ENCODE measurements at places on chromosomes 3 and 15.

DNA sequence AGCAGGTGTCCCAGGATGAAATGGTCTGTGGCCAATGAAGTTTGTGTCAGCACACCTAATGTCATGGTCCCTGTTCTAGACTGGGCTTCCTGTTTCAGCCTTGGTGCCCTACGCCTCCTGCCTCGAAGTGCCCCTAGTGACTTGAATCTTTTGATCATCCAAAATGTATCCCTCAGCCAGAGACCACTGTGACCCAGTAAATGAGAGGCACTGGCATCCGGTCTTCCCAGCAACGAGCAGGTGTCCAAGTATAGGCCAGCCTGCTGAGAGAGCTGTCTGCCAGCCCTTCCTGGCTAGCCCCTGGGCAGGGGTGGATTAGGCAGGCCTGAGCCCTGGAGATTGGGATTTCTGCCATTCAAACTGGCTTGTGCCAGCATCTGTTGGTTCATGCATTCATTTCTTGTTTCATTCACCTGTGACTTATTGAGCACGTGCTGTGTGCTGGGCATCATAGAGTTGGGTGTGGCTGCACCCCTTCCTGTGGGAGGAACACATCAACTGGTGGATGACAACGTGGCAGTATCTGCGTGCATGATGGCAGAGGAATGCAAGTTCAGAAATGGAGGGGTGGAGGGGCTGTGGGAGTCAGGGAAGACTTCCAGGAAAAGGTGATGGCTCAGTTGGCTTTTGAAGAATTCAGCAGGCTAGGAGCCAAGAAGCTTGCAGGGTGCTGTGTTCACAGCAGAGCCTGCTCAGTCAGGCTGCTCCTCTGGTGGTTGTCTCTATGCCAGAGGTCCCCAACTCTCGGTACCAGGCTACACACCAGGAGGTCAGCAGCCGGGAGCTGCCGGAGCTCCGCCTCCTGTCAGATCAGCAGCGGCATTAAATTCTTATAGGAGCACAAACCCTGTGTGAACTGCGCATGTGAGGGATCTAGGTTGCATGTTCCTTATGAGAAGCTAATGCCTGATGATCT is 21.6 kb downstream of the ESYT3 start:
- H3K36me3 ChIP-seq, result peaks cover 1% of the 10 kb centered on the region
- peaks cover 7% of the 10 kb centered on the region for H3K27me3 ChIP-seq
- H3K4me1 ChIP-seq, result peaks cover 8% of the 10 kb centered on the region
- H3K27ac ChIP-seq, result no peak overlapping the region
- no peak overlapping the region for H3K4me3 ChIP-seq
- DNase-seq, result no peak

GRCh38 chr3:129016356-129016719 is 15.2 kb downstream of the EFCC1 start:
- H3K27me3 ChIP-seq, result peaks cover 5% of the 10 kb centered on the region
- H3K4me3 ChIP-seq, result no peak overlapping the region
- DNase-seq, result no peak

- no peaks in the 10 kb centered on the region for H3K27me3 ChIP-seq
- DNase-seq, result no peak
- peak overlapping the region; percentile 41 for H3K27ac ChIP-seq
- H3K4me1 ChIP-seq, result peaks cover 30% of the 10 kb centered on the region
- H3K4me3 ChIP-seq, result no peak overlapping the region
Measured at GRCh38 chr15:22948056-22948455, 32.1 kb downstream of the CYFIP1 start.

DNA sequence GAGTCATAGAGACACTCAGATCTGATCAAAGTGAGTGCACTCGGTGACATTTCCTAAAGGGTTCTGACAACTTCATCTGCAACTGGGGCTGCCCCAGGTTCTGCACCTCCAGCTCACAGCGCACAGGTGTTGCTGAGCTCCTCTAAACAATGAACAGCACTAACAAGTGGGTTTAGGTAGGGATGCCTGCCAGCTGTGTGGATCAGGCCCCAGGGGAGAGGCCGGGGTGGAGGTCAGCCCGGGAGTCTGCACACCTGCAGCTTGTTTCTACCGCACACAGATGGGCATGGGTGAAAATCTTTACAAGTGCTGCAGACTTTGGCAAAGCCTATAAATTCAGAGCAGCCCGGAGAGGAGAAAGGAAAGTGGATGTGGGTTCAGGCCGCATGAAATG is 355 bp downstream of the FBXW12 start:
- no peaks in the 10 kb centered on the region for H3K36me3 ChIP-seq
- peaks cover 6% of the 10 kb centered on the region for H3K27me3 ChIP-seq
- H3K4me3 ChIP-seq, result no peak overlapping the region
- H3K27ac ChIP-seq, result no peak overlapping the region

DNA sequence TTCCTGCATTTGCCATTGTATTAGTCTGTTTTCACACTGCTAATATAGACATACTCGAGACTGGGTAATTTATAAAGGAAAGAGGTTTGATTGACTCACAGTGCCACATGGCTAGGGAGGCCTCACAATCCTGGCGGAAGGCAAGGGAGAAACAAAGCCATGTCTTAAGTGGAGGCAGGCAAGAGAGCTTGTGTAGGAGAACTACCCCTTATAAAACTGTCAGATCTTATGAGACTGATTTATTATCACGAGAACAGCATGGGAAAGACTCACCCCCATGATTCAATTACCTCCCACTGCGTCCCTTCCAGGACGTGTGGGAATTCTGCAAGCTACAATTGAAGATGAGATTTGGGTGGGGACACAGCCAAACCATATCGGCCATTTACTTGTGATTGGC is 27.8 kb downstream of the YEATS2 start:
- no peaks in the 10 kb centered on the region for H3K27me3 ChIP-seq
- no peak overlapping the region for H3K4me3 ChIP-seq
- no peak for DNase-seq

DNA sequence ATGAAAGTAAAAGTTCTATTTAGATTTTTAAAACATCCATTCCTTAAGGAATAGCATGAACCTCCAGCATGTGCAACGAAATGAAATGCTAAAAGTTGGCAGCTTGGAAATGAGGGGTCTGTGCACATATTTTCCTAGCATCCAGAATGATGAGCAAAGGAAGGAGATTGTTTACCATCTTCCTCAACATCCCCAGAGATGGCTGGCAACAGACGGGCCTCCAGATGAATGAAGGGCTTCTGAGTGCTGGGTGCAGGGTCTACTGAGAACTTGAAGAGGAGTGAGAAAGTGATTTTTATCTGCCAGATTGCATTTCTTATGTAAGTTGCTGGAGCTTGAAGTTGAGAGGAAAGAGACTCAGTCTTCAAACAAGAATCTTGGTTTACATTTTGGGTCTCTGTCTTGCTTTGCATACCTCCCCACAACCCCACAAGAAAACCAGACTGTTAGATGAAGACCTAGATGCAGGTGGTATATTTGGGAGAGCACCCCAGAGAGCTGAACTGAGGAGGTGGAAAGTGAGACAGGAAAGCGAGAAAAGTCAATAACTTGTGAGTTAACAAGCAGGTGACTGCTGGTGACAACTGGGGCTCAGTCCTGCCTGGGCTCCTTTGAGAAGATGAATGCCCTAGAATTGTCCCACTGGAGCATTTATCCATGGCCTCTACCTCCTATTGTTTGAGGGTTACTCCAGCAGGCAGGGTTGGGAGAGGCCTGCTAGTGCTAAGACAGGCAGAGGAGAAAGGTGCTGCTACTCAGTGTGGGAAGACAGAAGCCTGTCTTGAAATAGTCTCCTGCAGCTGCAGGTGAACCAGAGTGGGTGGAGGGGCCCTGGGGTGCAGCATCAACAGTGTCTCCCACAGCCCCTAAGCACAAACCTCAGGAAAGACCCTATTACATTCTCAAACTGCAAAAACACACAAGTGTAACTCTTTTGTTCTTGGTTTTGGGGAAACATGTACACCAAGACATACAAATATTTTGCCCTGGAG is 10.5 kb upstream of the CCK start:
- DNase-seq, result no peak
- peaks cover 37% of the 10 kb centered on the region for H3K27me3 ChIP-seq
- no peak overlapping the region for H3K4me3 ChIP-seq
- H3K36me3 ChIP-seq, result no peaks in the 10 kb centered on the region

- H3K4me3 ChIP-seq, result no peak overlapping the region
- no peaks in the 10 kb centered on the region for H3K36me3 ChIP-seq
Measured at GRCh38 chr15:93825682-93826081, 405.7 kb upstream of the MCTP2 start.

GRCh38 chr15:87493803-87494202 is 762.7 kb downstream of the NTRK3 start:
- DNase-seq, result no peak
- no peaks in the 10 kb centered on the region for H3K27me3 ChIP-seq
- H3K36me3 ChIP-seq, result no peaks in the 10 kb centered on the region
- no peaks in the 10 kb centered on the region for H3K4me1 ChIP-seq
- H3K4me3 ChIP-seq, result no peak overlapping the region

DNA sequence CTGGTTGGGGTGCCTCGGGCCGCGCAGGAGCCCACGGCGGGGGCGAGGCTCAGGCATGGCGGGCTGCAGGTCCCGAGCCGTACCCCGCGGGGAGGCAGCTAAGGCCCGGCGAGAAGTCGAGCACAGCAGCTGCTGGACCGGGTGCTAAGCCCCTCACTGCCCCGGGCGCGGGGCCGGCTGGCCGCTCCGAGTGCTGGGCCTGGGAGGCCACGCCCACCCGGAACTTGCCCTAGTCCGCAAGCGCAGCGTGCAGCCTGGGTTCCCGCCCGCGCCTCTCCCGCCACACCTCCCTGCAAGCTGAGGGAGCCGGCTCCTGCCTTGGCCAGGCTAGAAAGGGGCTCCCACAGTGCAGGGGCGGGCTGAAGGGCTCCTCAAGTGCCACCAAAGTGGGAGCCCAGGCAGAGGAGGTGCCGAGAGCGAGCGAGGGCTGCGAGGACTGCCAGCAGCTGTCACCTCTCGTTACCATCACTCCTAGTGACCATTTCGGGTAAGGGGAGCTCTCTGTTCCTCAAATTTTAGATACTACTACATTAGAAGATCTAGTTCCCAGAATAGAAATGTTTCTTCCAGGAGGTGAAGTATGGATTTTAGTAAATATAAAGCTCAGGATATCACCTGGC is 417.0 kb upstream of the AGTR1 start:
- no peaks in the 10 kb centered on the region for H3K36me3 ChIP-seq
- no peak overlapping the region for H3K27ac ChIP-seq
- no peaks in the 10 kb centered on the region for H3K4me1 ChIP-seq
- H3K27me3 ChIP-seq, result no peaks in the 10 kb centered on the region
- no peak overlapping the region for H3K4me3 ChIP-seq

DNA sequence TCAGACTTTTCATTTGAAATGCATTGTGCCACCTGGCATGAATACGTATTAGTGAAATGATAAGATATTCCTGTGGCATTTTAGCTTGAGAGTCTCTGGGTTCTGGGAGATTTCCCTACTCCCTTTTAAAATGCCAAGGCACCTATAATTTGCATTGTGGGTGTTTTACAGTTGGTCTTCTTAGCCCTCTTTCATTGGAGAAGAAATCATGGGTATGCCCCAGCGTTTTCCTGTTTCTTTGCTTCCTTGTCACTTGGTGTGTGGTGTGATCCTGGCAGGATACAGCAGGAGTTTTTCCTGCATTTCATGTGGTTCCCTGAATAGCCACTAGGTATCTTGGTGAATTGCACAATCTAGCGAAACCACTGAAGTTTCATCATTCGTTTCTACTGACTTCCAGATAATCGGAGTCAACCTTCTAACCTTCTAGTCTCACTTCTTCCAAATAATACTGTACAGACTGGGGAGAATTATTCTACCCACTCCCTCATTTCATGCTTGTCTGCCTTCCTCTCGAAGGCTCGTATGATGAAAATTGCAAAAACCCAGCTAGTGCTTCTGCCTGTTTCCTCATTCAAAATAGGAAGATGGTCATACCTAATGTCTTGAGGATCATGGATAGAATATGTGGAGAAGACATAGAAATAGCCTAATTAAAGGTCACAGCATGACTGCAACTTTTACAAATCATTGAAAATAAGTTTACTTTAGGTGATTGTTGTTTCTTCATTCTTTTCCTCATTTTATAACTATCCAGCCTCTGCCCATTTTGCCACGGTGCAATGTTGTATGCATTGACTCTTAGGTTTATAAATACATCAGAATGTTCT is 2.6 kb downstream of the BHLHE40 start:
- H3K27ac ChIP-seq, result peak overlapping the region; percentile 90
- peaks cover 32% of the 10 kb centered on the region for H3K36me3 ChIP-seq
- no peak for DNase-seq
- H3K4me1 ChIP-seq, result peaks cover 71% of the 10 kb centered on the region
- H3K27me3 ChIP-seq, result no peaks in the 10 kb centered on the region
- peak overlapping the region; percentile 98 for H3K4me3 ChIP-seq

- H3K4me3 ChIP-seq, result no peak overlapping the region
- no peaks in the 10 kb centered on the region for H3K27me3 ChIP-seq
- no peaks in the 10 kb centered on the region for H3K36me3 ChIP-seq
- DNase-seq, result no peak
- H3K4me1 ChIP-seq, result peaks cover 6% of the 10 kb centered on the region
Measured at GRCh38 chr3:89414270-89414669, 306.8 kb downstream of the EPHA3 start.

- peaks cover 4% of the 10 kb centered on the region for H3K36me3 ChIP-seq
- H3K27ac ChIP-seq, result no peak overlapping the region
- peaks cover 5% of the 10 kb centered on the region for H3K27me3 ChIP-seq
- H3K4me3 ChIP-seq, result no peak overlapping the region
Measured at GRCh38 chr3:36580716-36581115, 183.6 kb downstream of the DCLK3 start.

- no peak overlapping the region for H3K27ac ChIP-seq
- no peaks in the 10 kb centered on the region for H3K27me3 ChIP-seq
- H3K36me3 ChIP-seq, result peaks cover 13% of the 10 kb centered on the region
- peak; percentile 88 for DNase-seq
Measured at GRCh38 chr15:60511351-60512031, 32.5 kb upstream of the ICE2 start.

DNA sequence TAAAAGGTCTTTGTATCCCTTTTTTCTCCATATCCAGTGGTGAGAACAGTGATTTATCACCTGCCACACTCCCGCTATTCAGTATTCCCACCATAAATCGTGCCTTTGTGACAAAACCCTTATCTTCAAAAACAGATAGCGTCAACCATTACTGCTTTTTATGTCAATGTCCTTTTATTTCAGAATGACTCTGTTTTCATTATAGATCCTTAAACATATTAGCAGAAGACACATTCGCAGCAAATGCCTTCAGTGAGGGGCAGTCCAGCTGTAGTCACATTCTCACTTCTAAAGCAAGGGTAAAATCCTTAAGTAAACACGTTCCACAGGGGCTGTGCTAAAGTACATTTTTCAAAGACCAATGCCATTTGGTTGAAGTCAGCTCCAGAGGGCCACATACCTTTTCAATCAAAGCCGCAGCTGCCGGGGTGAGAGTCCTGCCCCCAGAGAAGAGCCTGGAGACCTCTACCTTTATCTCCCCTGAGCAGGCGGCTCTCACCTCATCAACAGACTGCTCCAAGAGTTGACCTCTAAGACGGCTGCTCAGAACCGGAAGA is 53.4 kb downstream of the PDZRN3 start:
- peak overlapping the region; percentile 20 for H3K4me3 ChIP-seq
- no peaks in the 10 kb centered on the region for H3K36me3 ChIP-seq
- no peak for DNase-seq

DNA sequence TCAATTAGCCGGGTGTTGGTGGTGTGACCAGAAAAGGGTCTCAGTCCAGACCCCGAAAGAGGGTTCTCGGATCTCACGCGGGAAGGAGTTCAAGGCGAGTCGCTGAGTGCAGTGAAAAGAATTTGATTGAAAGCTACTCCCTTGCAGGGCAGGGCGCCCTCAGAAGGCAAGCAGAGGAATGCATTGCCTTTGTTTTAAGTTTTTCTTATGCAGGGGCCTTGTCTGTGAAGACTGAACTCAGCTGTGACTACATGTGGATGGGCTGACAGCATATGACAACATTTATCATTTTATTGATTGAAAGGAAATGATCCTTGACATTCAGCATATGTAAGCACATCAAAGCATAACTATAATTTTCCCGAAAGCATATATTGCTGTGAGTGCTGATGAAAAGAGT is 11.8 kb downstream of the CPN2 start:
- no peaks in the 10 kb centered on the region for H3K36me3 ChIP-seq
- no peak overlapping the region for H3K4me3 ChIP-seq
- DNase-seq, result no peak
- H3K27ac ChIP-seq, result no peak overlapping the region
- H3K27me3 ChIP-seq, result peaks cover 33% of the 10 kb centered on the region
